ENCODE measurements at places on chromosomes 16 and 17.

DNA sequence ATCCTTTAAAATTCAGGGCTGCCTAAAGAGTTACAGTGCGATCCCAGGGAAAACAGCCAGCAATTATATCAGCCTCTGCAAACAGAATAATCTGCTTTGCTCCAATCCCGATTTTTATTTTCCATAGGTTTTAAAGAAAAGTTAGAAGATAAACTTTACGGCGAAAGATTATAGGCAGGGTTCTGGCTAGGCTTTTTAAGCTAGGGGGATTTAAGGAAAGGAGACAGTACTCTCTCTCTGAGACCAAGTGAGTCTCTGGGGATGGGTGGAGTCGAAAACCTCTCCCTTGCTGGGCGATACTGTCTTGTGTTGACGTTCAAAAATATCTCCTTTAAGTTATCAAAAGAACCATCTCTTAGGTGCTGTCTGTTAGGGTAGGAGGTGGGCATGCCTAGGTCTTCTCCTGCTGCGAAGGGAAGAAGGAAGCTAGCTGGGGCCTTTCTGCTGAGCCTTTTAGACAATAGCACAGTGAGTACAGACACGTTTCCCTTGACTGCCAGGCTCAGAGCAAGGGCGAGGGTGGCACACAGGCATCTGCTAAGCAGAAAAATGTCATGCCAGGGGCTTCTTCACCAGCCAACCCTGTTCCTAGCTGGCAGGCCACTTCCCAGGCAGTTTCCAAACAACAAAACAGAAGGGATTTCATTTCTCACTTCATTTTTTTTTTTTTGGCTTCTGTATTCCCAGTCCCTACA lies 167.9 kb upstream of the MAF start:
- no peak for DNase-seq

DNA sequence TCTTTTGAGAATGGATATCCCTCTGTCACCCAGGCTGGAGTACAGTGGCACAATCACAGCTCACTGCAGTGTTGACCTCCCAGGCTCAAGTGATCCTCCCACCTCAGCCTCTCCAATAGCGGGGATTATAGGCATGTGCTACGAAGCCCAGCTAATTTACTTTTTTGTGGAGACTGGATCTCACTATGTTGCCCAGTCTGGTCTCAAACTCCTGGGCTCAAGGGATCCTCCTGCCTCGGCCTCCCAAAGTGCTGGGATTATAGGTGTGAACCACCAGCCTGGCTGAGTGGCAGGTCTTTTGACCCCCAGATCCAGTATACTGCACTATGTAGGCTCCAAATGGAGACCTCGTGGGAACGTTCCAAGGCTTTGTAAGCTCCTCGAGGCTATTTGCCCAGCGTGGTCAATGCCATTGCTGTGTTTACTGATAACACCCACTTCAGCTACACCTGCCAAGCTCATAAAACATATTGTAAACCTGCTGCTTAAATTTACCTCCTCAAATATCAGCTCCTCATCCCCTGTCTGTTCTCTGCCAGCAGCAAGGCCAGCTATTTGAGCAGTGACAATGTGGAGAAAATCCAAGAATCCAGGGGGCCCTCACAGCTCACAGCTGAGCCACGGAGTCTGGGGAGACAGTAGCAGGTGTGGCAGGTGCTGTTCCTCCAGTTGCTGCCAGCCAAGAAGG lies 16.2 kb upstream of the KIFC3 start:
- DNase-seq: no peak

DNA sequence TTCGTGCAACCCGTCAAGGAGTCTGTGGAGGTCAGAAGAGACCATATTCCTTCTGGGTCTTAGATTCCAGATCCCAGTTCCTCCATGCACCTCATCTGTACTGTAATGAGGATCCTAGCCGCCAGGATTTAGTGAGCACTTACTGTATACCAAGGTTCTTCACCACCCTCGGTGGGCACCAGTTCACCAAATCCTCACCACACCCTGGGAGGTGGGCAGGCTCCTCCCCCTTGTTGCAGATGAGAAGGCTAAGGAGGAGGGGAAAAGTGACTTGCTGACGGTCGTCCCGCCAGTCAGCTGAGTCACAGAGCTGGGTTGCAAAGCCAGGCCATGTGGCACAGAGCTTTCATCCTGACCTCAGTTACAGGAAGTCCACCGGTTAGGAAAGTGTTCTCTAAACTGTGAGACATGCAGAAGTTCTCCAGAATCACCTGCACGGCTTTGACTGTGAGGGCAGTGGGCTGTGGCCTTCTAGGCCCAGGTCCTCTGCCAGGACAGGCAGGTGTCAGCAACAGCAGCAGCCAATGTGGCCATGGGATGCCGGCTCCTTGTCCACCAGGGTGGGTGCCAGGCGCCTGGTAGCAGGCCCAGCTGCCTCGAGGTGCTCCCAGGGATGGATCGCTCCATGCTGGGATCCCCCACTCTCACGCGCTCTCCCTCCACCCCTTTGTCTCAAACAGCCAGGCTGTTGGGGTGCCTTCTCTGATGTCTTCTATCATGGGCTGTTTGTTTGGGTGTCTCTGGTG lies 240.3 kb upstream of the GSE1 start:
- DNase-seq: peak; percentile 69

- DNase-seq: peak; percentile 99
Observed at GRCh38 chr17:81094509-81095382, 59.8 kb downstream of the BAIAP2 start.

DNA sequence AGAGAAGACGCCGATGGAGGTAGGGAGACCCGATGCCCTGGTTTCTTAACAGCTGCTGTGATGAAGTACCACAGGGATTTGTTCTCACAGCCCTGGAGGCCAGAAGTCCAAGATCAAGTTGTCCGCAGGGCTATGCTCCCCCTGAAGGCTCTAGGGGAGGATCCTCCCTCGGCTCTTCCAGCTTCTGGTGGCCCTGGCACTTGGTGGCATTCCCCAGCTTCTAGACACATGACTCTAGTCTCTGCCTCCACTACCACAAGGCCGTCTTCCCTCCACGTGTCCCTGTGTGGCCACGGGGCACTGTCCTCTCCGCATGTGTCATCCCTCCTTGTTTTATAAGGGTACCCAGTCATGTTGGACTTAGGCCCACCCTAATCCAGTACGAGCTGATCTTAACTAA lies 375.2 kb downstream of the SLC39A11 start:
- DNase-seq: no peak

DNA sequence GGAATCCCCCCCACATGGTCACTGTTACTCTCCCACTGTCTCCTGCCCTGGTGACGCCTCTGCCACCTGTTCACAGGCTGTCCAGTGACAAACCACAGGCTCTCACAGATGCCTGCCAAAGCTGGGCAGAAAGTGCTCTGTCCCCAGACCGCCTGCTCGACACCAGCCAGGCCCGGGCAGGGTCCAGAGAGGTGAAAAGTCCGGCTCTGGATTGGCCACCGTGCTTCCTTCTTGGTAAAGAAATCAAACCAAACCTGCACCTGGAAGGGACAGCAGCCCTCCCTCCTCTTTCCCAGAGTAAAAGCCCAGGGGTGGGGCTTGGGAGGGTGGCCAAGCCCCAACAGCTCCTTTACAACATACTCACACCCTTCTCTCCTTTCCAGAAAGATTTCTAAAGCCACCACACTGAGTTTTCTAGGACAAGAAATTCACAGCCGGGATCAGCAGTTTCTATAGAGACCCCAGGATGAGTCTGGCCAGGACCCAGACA lies 6.2 kb downstream of the PCGF2 start:
- no peak for DNase-seq

- no peak for DNase-seq
Observed at GRCh38 chr16:71258372-71258771, 27.9 kb upstream of the HYDIN start.

- no peak for DNase-seq
Observed at GRCh38 chr17:65487161-65487560, 74.3 kb downstream of the AXIN2 start.

DNA sequence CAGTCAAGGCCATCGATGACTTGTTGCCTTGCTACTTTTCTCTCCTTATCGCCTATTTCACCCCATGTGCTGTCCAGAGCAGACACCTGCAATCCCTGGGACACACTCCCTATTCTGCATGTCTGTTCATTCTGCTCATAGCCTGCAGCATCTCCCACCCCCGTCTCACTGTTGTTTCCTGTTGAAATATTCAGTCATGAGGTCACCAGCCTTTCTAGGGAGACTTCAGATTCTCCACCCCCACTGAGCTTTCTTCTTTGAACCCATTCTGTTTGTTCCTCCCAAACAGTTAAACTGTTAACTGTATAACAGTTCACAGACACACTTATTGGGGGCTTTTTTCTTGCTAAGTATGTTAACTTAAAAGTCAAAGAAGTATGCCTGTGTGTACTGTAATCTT lies 94.4 kb downstream of the AATF start:
- no peak for DNase-seq

DNA sequence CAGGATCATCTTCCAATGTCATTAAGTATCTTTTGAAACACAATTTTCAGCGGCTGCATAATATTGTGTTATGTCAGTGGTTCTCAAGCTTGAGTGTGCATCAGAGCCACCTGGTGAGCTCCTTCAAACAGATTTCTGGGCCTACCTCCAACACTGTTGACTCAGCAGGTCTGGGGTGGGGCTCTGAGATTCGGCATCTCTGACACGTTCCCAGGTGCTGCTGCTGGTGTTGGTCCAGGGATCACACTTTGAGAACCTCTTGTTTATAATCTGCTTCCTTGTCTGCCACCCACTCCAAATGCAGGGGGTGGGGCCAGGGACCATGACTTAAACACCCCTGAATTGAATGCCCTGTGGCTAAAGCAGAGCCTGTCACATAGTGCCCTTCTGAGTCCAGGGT lies 73.8 kb upstream of the HNF1B start:
- DNase-seq: no peak

DNA sequence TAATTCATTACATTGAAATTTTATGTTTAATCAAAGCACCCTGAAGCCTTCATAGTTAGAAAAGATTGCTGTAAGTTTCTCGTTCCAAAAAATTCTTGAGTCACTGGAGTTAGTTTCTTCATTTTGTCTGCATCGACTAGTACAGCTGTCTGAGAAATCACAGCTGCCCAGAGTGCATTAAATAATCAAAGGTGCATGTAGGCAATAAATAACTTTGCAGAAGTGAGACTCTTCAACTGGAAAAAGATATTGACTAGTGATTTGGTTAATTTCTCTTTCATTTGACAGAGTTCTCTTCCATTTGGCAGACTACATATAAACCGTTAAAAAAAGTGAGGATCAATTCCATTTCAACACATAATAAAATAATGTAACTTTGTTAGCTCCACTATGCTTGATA lies 234.0 kb downstream of the CNTNAP4 start:
- DNase-seq: no peak

DNA sequence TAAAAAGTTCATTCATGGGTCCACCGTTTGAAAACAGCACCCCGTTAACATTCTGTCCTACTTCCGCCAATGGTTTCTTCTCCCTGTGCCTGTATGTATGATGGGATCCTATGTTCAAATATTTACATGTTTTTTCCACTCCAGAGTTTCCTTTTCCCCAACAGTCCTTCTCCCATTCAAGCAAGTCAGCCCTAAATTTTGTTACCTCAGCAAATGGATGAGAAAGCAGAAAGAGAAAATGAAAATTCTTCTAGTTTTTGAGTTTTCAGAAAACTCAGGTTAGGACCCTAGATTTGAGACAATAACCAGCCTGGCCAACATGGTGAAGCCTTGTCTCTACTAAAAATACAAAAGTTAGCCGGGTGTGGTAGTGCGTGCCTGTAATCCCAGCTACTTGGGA lies 3.5 kb upstream of the ERN2 start:
- no peak for DNase-seq

DNA sequence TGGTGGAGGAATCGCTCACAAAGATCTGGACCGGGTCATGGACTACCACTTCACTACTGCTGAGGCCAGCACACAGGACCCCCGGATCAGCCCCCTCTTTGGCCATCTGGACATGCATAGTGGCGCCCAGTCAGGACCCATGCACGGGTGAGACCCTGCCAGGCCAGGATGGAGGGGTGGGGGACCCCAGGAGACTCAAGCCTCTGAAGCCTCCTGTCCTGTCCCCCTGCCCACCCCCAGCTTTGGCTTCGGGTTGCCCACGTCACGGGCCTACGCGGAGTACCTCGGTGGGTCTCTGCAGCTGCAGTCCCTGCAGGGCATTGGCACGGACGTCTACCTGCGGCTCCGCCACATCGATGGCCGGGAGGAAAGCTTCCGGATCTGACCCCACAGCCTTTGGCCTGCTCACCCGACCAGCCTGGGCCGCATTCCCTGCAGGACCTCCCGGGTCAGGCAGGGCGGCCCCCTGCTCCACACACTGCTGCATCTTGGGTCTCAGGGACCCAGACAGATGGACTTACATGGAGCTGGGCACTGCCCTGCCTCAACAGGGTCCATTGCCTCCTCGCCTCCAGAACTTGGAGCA lies 3.8 kb downstream of the BCKDK start:
- no peak for DNase-seq

GRCh38 chr16:3759736-3760135 lies 42.4 kb upstream of the TRAP1 start:
- no peak for DNase-seq

DNA sequence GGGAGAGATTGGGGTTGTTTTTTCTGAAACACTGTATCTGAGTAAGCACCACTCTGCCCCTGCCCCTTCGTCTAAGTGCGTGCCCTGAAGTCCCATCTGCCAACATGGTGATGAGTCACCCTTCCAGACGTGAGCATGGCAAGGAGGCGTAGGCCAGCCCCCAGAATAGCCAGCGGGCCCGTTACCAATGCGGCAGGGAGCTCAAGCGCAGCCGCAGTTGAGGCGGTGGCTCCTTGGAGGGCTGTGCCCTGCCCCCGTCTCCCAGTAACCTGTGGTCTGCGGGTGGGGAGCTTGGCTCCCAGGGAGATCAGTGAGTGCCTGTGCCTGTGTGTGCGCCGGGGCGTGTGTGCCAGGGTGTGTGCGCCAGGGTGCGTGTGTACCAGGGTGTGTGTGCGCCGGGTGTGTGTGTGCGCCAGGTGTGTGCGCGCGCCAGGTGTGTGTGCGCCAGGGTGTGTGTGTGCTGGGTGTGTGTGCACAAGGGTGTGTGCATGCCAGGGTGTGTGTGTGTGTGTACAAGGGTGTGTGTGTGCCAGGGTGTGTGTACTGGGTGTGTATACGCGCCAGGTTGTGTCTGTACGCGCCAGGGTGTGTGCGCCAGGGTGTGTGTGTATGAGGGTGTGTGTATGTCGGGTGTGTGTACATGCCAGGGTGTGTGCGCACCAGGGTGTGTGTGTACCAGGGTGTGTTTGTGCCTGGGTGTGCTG lies 98.6 kb upstream of the CHMP6 start:
- DNase-seq: peak; percentile 92

- DNase-seq: no peak
Observed at GRCh38 chr16:81519301-81520150, 74.9 kb downstream of the CMIP start.

DNA sequence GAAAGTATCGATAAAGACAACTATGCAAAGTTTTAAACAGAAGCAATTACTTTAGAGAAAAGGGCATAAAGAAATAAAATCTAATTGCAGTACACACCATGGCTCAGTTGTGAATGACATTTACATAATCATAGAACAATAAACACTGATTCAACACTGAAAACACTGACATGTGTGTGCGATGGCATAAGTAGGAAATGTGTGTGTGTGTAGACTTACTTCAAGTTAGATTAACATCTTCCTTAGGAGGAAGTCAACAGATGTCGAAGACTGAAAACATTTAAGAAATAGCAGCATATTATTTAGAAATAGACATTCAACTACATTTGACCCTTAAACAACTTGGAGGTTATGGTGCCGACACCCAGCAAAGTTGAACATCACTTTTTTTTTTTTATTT lies 172.4 kb downstream of the STX8 start:
- no peak for DNase-seq

Measured in HTR-8/SVneo (cell line).